A549 treated with DMSO at 1 μM for 4 hours (cell line): ENCODE measurements at places on chromosomes 3 and 15. TPM values are rescaled to one million over a fixed set of nuclear protein-coding genes. Genes with fewer than 3 reads are reported as not detected.

The RLBP1 gene
- not detected in 5 replicates for total RNA-seq

The DAZL gene
- not detected in 5 replicates for total RNA-seq

The ZBTB20 gene
- total RNA-seq: 0.75 to 1.5 TPM (median 0.98 TPM) in 5 replicates

The ADGRG7 gene
- total RNA-seq: not detected in 5 replicates

The GALNT15 gene
- total RNA-seq: 0.06 to 0.14 TPM (median 0.07 TPM) in 3 of 5 replicates, not detected in the others

The IL20RB gene
- total RNA-seq: 0.77 to 1.2 TPM (median 0.84 TPM) in 5 replicates

The EAF2 gene
- total RNA-seq: 2.4 to 2.9 TPM (median 2.8 TPM) in 5 replicates

The CHRM5 gene
- 0.05 TPM in 1 of 5 replicates, not detected in the others for total RNA-seq

The CD276 gene
- 71.9 to 80.2 TPM (median 79.5 TPM) in 5 replicates for total RNA-seq

The ACTRT3 gene
- total RNA-seq: 2.4 to 3.2 TPM (median 2.9 TPM) in 5 replicates

The PLSCR1 gene
- 45.1 to 55.0 TPM (median 45.7 TPM) in 5 replicates for total RNA-seq

The LDHAL6B gene
- not detected in 5 replicates for total RNA-seq

The OR5K2 gene
- total RNA-seq: not detected in 5 replicates

The CHL1 gene
- total RNA-seq: 0.02 TPM in 1 of 5 replicates, not detected in the others

The TERC gene
- 0.93 TPM in 1 of 5 replicates, not detected in the others for total RNA-seq

The XPC gene
- total RNA-seq: 28.6 to 33.7 TPM (median 33.2 TPM) in 5 replicates

The IL17RB gene
- total RNA-seq: 0.81 to 1.3 TPM (median 1.0 TPM) in 5 replicates

The SPTBN5 gene
- total RNA-seq: 0.25 to 0.39 TPM (median 0.27 TPM) in 5 replicates

The LMLN gene
- 1.9 to 2.7 TPM (median 2.6 TPM) in 5 replicates for total RNA-seq

The COL8A1 gene
- not detected in 5 replicates for total RNA-seq

The SMC4 gene
- 84.7 to 118 TPM (median 105 TPM) in 5 replicates for total RNA-seq

The ISLR gene
- 0.15 to 0.41 TPM (median 0.25 TPM) in 5 replicates for total RNA-seq

The GRAMD1C gene
- total RNA-seq: 0.31 to 1.4 TPM (median 0.71 TPM) in 5 replicates

The GP5 gene
- 0.03 to 0.07 TPM in 2 of 5 replicates, not detected in the others for total RNA-seq

The KBTBD8 gene
- total RNA-seq: 0.47 to 0.74 TPM (median 0.63 TPM) in 5 replicates

The SMCO1 gene
- not detected in 5 replicates for total RNA-seq

The CCDC9B gene
- 17.2 to 20.4 TPM (median 18.0 TPM) in 5 replicates for total RNA-seq

The C3orf49 gene
- not detected in 5 replicates for total RNA-seq

The TRIM59 gene
- 8.9 to 13.9 TPM (median 12.4 TPM) in 5 replicates for total RNA-seq
